A549 treated with AZD2906 at 1 μM for 4 hours (cell line): ENCODE measurements at places on chromosomes 12 and 14. TPM values are rescaled to one million over a fixed set of nuclear protein-coding genes. Genes with fewer than 3 reads are reported as not detected.

The TMPRSS12 gene
- total RNA-seq: not detected in 5 replicates

The KCNH5 gene
- total RNA-seq: 0.07 TPM in 1 of 5 replicates, not detected in the others

The DAO gene
- total RNA-seq: not detected in 5 replicates

The CRIP2 gene
- 114 to 222 TPM (median 208 TPM) in 5 replicates for total RNA-seq

The LYZ gene
- total RNA-seq: 0.07 to 0.72 TPM (median 0.08 TPM) in 3 of 5 replicates, not detected in the others

The BTBD7 gene
- 10.5 to 12.1 TPM (median 10.8 TPM) in 5 replicates for total RNA-seq

The DEPDC4 gene
- total RNA-seq: 1.1 to 1.4 TPM (median 1.2 TPM) in 5 replicates

The SCNN1A gene
- total RNA-seq: 23.1 to 30.7 TPM (median 28.9 TPM) in 5 replicates

The CCDC38 gene
- total RNA-seq: 0.06 to 0.13 TPM (median 0.10 TPM) in 5 replicates

The CLEC9A gene
- not detected in 5 replicates for total RNA-seq

The ASCL1 gene
- total RNA-seq: not detected in 5 replicates

The HOXC12 gene
- 0.03 TPM in 2 of 5 replicates, not detected in the others for total RNA-seq

The CS gene
- total RNA-seq: 144 to 175 TPM (median 152 TPM) in 5 replicates

The LTB4R2 gene
- 2.4 to 5.1 TPM (median 4.0 TPM) in 5 replicates for total RNA-seq

The TMEM119 gene
- total RNA-seq: 0.03 to 0.21 TPM (median 0.09 TPM) in 3 of 5 replicates, not detected in the others

The RNF212B gene
- total RNA-seq: not detected in 5 replicates

The CCDC196 gene
- total RNA-seq: not detected in 5 replicates
